ENCODE measurements at places on chromosomes 7 and 10.

DNA sequence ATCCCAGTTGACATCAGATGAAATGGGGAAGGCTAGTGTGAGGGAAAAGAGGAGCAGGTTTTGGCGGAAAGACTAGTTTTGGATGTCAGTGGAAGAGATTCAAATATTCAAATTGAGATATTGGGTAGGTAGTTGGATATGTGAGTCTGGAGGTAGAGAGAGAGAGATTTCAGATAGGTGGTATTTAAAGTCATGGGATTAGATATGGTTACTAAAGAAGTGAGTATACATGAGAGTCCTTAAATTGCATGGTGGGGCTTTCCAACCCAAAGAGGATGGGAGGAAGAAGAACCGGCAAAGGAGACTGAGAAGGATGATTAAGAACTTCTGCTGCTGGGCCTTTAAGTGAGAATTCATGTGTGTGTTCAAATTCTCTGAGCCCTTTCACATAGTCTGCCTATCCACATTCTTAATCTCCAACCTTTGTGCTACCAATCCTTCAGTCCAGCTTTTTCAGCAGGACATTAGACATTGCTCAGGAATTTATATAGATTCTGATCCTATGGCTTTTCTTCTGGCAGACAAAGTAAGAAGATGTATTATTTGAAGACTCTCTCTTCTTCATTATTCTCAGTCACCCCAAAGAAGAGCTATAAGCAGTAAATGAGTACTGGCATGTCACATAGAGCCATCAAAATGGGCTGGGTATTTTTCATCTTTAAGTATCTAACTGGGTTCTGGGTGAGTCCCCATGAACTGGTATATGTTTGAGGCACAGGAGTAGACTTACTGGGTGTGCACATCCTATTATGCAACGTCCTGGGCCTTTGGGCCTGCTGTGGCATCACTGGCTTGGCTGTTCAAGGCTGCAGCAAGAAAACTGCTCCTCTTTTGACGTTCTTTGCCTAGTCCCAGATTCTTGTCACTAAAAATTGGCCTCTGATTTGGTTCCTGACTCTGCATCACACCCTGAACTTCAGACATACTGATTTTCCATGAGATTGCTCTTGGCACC is 33.6 kb downstream of the ST7 start:
- no peak for DNase-seq

- DNase-seq: no peak
These were observed 2.3 kb upstream of the SMKR1 start for GRCh38 chr7:129499999-129500398.

- DNase-seq: no peak
These were observed 16.3 kb upstream of the SH2B2 start for GRCh38 chr7:102270178-102270887.

DNA sequence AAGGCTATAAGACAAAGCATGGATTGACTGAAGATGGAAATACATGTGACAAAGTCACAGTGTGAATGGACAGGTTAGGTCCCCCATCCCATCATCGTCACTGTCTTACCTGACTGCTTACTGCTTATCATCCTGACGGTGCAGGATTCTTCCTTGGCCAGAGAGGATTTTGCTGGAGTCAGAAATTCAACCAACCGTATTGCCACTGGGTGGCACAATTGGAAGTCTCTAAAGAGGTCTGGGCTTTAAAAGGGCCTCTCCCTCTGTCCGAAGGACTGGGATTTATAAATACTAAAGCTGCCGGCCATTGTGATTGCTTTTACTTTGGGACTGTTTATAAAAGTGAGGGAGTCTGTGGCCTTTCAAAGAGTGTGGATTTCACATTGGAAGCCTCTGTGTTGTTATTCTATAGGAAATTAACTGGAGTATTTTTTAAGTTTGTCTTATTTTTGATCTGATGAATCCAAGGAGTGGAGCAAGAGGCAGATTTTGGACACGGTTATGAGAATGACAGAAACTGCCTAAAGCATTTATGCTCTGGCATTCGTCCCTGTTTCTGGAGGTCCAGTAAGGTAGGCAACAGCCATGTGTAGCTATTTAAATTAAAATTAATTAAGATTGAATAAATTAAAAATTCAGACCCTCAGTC is 113.3 kb upstream of the CREB5 start:
- no peak for DNase-seq

DNA sequence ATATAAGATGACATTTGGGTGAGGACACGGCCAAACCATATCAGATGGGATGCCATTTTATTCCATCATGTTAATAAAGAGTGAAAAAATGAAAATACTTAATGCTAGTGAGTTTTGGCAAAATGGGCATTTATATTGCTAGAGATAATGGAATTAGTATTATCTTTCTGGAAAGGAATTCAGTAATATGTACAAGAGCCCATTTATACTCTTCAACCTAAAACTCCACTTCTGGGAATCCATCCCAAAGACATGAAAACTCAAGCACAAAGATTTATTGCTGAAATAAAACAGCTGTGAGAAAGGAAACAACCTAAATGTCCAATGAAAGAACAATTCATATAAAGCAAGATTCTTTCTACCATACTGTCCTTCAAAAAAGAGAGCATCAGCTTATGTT is 96.0 kb upstream of the TMEM168 start:
- no peak for DNase-seq

DNA sequence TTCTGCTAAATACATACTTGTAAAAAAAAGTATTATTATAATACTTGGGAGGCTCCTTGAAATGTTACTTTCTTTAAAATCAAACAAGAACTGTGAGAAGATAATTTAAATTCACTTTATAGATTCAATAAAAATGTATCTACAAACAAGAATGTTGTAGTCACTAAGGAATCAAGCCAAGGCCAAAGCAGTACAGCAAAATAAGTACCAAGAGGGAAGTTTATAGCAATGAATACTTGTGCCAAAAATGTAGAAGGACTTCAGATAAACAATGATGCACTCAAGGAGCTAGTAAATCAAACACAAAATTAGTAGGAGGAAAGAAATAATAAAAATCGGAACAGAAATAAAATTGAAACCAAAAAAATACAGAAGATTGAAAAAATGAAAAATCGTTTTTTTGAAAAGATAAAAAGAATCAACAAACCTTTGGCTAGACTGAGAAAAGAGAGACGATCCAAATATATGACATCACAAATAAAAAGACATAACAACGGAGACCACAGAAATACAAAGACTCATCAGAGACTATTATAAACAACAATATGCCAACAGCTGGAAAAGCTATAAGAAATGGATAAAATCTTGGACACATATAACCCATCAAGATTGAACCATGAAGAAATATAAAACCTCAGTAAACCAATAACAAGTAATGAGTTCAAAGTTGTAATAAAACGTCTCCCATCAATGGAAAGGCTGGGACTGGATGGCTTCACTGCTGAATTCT is 286.0 kb upstream of the TMEM229A start:
- no peak for DNase-seq

- DNase-seq: no peak
These were observed 97.9 kb upstream of the KLF14 start for GRCh38 chr7:130831817-130832481.

- no peak for DNase-seq
These were observed 243.0 kb downstream of the SNX13 start for GRCh38 chr7:17697128-17697881.

GRCh38 chr7:84060760-84061261 is 133.8 kb downstream of the SEMA3A start:
- no peak for DNase-seq

DNA sequence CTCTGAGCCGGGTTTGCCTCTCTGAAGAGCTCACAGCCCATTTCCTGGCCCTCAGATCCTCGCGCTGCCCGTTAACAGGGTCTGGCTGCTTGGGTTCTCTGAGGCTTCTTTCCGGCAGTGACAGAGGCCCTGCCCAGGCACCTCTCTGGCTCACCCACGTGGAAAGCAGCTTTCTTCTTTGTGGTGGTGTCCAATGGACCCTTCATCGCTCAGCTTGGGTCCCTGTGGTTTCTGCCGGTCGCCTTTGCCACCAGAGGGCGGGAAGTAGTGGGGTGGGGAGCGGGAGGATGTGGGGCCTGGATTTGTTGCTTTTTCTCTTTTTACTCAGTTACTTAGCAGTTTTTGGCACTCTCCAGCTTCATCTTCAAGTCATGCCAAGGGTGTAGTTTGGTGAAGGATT is 15.6 kb upstream of the JAKMIP3 start:
- DNase-seq: no peak

GRCh38 chr10:22332116-22332692 is 11.3 kb downstream of the BMI1 start:
- DNase-seq: no peak

- no peak for DNase-seq
These were observed 27.2 kb downstream of the EZH2 start for GRCh38 chr7:148856891-148857290.

- no peak for DNase-seq
These were observed 1.5 kb downstream of the GIMAP1 start for GRCh38 chr7:150717814-150718420.

GRCh38 chr10:98308669-98309365 is 40.8 kb upstream of the LOXL4 start:
- DNase-seq: no peak

DNA sequence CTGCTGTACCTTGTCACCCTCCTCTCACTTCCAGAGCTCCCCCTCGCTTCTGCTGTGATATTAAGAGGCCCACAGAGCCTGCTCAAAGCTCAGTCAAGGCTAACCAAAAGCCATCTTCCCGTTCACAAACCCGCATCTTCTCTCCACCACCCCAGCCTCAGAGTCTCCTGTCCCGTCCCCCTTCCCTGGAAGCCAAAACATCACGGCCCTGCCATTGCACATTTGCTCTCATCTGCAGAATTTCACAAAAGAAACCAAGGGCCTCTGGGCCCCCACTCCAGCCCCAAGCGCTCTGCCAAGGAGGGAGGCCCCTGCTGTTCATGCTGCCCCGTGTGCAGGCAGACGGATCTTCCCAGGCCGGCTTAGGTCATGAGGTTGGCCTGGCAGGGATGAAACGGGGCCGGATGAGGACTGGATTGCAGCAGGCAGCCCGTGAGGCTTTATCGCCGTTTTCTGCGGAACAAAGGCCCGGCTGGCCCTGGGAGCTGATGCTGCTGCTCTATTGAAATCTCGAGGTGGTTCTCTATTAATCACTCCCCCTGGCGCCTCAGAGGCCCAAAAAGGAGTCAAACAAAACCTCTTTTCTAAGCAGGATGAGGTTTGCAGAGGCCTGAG is 31.6 kb upstream of the FOXK1 start:
- no peak for DNase-seq

DNA sequence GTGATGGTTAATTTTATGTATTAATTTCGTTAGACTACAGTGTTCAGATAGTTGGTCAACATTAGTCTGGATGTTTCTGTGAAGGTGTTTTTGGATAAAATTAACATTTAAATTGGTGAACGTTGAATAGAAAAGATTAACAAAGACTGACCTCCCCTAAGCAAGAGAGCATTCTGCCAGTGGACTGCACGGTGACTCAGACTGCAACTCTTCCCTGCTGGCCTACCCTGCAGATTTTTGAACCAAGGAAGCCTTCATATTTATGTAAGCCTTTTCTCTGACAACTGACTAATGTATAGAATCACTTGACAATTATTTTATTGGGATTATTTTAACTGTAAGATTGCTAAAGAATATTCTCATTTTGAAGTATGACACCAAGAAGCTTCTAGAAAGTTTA is 7.9 kb upstream of the ZNF248 start:
- no peak for DNase-seq

DNA sequence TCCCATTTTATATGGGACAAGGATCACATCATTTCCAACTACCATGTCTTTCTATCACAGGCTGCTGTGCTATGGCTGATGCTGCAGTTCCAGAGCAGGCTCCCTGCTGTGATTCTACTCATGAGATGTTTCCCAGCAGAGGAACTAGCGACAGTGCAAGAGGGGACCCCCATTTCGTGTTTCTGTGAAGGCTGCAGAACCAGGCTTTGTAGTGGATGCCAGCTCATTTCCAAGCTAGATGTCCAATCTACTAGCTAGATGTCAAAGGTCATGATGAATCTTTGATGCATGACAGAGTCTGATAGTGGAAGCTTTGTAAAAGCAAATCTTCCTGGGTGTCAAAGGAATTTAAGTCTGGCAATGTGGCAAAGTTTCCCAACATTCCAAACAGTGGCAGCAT is 21.2 kb upstream of the MYO3A start:
- DNase-seq: no peak

GRCh38 chr10:56646329-56647111 is 285.5 kb upstream of the ZWINT start:
- DNase-seq: no peak

GRCh38 chr7:40288827-40289226 is 154.0 kb downstream of the SUGCT start:
- no peak for DNase-seq

- no peak for DNase-seq
These were observed 53.6 kb downstream of the KMT2C start for GRCh38 chr7:152382244-152382643.

GRCh38 chr7:117259615-117260014 is 63.2 kb downstream of the WNT2 start:
- DNase-seq: no peak

DNA sequence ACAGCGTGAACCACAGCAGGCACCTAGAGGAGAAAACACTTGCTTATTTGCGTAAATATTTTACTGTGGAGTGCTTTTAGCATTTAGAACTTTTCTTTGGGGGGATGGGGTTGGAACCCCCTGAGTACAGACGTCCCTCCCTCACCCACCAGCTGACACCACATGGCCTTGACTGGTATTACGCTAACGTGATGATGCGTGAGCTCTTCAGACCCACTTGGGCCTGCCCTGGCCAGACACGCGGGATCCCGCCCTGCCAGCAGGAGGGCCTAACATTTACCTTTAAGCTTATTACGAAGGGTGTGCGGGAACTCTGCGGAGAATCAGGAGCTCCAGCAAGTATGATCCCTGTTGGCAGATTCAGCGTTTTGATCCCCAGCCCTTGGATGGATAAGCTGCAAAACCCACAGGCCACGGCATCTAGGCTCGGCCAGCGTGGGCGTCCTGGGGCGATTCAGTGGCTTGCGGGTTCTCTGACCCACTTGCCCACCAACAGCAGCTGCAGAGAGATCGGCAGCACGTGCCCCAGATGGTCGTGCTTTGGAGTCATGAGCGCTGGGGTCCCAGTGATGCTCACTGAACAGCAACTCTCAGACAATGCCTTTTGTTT is 545.5 kb upstream of the FOXK1 start:
- no peak for DNase-seq

GRCh38 chr7:92747041-92747835 is 89.1 kb downstream of the CDK6 start:
- no peak for DNase-seq

DNA sequence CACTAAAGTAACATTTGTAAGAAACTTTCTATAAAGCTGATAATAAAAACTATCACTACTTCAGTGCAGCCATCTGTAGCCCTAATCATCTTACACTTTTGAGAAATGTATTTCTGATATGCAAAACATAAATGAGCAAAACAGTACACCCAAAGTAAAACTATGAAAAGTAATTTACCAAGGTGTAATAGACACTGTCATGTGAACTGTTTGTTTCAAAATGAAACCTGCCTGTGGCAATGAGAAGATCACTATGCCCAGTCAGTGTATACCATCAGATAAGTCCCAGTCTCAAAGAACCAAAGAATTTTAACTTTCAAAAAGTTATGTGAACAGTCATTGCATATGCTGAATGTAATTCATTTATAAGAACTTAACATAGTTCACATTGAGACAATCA is 398.1 kb downstream of the CDC14C start:
- DNase-seq: no peak

All from stimulated activated CD8-positive, alpha-beta memory T cell treated with anti-CD3 and anti-CD28 coated beads, Interleukin-7, amount 100 ng/mL, for 4 hours (primary cell).